Epithelial cell of alveolus of lung (primary cell): ENCODE measurements at places on chromosomes 3 and 15. TPM values are rescaled to one million over a fixed set of nuclear protein-coding genes. Genes with fewer than 3 reads are reported as not detected.

The MAP6D1 gene
- 1.4 and 3.5 TPM in 2 replicates for total RNA-seq

The DUOX1 gene
- not detected in 2 replicates for total RNA-seq

The LRRC31 gene
- total RNA-seq, result not detected in 2 replicates

The ST8SIA2 gene
- total RNA-seq, result under 0.01 TPM in 1 of 2 replicates, not detected in the other

The NANOGP8 gene
- total RNA-seq, result not detected in 2 replicates

The PRTG gene
- 1.6 and 4.7 TPM in 2 replicates for total RNA-seq

The SUSD5 gene
- total RNA-seq, result 2.7 and 8.1 TPM in 2 replicates

The LARP6 gene
- 40.0 and 69.3 TPM in 2 replicates for total RNA-seq

The GLDN gene
- total RNA-seq, result 0.08 and 2.1 TPM in 2 replicates

The MUC13 gene
- total RNA-seq, result not detected in 2 replicates

The CSPG5 gene
- 0.08 and 0.26 TPM in 2 replicates for total RNA-seq

The TGM4 gene
- not detected in 2 replicates for total RNA-seq

The WNT7A gene
- 1.3 TPM in 1 of 2 replicates, not detected in the other for total RNA-seq

The CHAC1 gene
- total RNA-seq, result 5.0 and 63.6 TPM in 2 replicates

The ROPN1 gene
- total RNA-seq, result not detected in 2 replicates

The GRM2 gene
- total RNA-seq, result 0.24 TPM in 1 of 2 replicates, not detected in the other

The CD96 gene
- total RNA-seq, result 0.13 TPM in 1 of 2 replicates, not detected in the other

The POLQ gene
- total RNA-seq, result 1.1 and 1.9 TPM in 2 replicates

The FBXO40 gene
- not detected in 2 replicates for total RNA-seq

The CTDSPL2 gene
- 36.1 and 49.3 TPM in 2 replicates for total RNA-seq

The MFSD1 gene
- total RNA-seq, result 45.8 and 49.9 TPM in 2 replicates

The ACOX2 gene
- total RNA-seq, result 3.1 and 9.1 TPM in 2 replicates

The GPR87 gene
- total RNA-seq, result 2.8 TPM in 1 of 2 replicates, not detected in the other

The LSMEM2 gene
- not detected in 2 replicates for total RNA-seq

The CYP1A1 gene
- 0.13 and 0.48 TPM in 2 replicates for total RNA-seq

The GP9 gene
- not detected in 2 replicates for total RNA-seq

The ADAMTS9 gene
- total RNA-seq, result 2.7 and 34.4 TPM in 2 replicates

The CHRFAM7A gene
- total RNA-seq, result 0.56 TPM in 1 of 2 replicates, not detected in the other
